ENCODE measurements at places on chromosomes 16 and 17.
A peak's percentile ranks its signal among the peaks of the same experiment; 100 is the strongest.

GRCh38 chr17:65028545-65028843 lies 28.0 kb downstream of the GNA13 start:
- no peak for DNase-seq

GRCh38 chr16:17529982-17530760 lies 59.4 kb upstream of the XYLT1 start:
- DNase-seq = peak; percentile 68

- no peak for DNase-seq
These were observed 1.1 kb upstream of the P2RX5 start for GRCh38 chr17:3697103-3697476.

GRCh38 chr17:29844339-29845048 lies 85.5 kb downstream of the SSH2 start:
- no peak for DNase-seq

DNA sequence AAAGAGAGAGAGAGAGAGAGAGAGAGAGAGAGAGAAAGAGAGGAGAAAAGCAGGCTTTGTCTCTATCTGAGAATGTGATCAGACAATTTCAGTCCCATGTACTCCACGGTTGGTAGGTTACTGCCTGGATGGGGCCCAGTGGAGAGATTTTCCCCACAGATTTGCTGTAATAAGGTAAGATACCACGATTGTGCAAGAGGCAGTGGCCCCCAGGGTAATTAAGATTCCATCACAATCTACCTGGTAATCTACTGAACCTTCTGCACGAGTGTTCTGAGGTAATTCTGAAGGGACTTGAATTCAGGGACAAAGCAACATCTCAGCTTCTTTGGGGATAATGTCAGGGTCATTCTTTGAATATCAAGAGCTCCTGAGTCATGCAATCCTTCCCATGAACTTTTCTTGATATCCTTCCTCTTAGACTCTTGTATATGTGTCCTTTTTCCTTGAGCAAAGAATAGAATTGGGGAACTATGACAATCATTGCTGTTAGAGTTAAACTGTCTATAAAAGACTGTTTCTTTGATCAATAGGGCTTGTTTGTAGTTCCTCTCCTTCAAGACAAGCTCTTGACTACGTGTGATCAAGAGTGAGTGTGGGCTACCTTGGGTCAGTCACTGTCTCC lies 306.6 kb downstream of the MAF start:
- DNase-seq = no peak

GRCh38 chr16:68399456-68399855 lies 48.9 kb downstream of the SMPD3 start:
- DNase-seq = no peak

- DNase-seq = no peak
These were observed 35.2 kb upstream of the SDK2 start for GRCh38 chr17:73679476-73679875.

- no peak for DNase-seq
These were observed 248.0 kb upstream of the GSE1 start for GRCh38 chr16:85365120-85365519.

DNA sequence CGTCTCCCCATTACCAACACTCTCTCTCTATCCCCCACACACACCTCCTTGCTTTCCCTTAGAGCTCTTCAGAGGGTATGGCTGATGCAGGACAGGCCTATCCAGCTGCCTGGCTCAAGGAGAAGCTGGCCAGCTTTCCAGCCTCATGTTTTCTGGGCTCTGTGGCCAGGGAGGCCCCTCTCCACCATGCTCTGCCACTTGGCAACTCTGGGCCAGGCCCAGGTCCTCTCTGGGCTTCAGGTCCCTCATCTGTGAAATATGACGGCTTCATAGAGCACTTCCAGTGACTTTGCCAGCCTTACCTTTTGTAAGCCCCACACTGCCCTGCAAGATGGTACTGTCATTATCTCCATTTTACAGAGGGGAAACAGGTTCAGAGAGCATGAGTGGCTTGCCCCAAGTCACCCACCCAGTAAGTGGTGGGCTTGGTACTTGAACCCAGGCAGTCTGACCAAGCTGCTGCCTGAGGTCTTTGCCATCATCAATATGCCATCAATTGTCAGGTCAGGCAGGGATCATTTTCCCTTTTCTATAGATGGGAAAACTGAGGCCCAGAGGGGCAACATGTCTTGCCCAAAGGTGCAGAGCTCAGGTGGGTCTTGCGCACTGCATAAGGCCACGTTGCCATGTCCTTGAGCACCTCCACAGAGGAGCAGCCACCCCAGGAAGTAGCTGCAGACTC lies 548 bp upstream of the ADGRG5 start:
- no peak for DNase-seq

DNA sequence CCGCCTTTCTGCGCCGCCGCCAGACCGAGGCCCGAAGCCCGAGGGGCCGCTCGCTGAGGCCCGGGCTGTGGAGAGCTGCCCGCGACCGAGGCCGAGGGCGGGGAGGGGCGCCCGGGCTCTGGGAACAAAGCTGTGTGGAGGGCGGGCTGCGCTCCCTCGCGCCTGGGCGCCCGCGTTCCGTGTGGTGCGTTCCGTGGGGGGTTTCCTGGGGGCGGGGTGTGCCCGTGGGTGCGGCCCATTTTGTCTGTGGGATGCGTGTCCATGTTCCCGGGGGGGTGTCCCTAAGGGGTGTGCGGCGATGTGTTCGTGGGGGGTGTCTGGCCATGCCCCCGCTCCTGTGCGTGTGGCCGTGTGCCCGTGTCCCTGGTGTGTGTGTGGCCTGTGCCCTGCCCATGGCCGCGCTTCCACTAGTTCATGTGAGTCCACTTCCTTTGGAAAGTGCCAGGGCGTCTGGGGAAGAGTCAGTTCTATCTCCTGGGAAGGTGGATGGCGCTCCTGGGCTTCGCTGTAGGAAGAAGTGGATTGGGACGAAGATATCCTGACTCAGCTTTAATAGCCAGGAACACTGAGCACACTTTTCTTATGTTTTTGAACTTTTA lies 520 bp downstream of the JPT2 start:
- DNase-seq = no peak

- no peak for DNase-seq
These were observed 24.2 kb upstream of the HAP1 start for GRCh38 chr17:41758601-41759000.

DNA sequence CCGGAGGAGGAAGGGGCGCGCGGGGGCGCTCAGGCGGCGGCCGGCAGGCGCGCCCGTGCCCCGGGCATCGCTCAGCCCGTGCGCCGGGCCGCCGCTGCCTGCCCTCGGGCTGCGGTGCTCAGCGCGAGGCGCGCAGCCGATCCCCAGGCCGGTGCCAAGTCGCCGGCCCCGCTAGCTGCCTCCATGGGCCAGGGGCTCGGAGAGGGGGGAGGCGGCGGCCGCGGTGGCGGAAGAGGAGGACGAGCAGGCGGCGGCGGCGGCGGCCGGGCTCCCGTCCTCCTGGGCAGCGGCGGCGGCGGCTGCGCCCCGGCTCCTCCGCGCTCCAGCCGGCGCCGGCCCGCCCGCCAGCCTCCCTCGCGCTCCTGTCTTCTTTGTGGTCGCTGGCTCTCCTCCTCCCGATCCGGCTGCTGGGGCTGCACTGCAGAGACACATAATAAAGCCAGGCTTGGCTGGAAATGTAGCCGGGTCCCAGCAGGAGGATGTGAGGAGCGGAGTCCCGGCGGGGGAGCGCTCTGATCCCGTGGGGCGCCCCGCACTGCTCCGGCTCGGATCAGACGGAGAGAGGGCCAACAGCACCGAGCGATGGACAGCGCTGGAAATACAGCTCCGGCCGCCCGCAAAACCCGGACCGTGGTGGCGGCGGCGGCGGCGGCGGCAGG lies 889 bp upstream of the ZNF423 start:
- peak; percentile 81 for DNase-seq

DNA sequence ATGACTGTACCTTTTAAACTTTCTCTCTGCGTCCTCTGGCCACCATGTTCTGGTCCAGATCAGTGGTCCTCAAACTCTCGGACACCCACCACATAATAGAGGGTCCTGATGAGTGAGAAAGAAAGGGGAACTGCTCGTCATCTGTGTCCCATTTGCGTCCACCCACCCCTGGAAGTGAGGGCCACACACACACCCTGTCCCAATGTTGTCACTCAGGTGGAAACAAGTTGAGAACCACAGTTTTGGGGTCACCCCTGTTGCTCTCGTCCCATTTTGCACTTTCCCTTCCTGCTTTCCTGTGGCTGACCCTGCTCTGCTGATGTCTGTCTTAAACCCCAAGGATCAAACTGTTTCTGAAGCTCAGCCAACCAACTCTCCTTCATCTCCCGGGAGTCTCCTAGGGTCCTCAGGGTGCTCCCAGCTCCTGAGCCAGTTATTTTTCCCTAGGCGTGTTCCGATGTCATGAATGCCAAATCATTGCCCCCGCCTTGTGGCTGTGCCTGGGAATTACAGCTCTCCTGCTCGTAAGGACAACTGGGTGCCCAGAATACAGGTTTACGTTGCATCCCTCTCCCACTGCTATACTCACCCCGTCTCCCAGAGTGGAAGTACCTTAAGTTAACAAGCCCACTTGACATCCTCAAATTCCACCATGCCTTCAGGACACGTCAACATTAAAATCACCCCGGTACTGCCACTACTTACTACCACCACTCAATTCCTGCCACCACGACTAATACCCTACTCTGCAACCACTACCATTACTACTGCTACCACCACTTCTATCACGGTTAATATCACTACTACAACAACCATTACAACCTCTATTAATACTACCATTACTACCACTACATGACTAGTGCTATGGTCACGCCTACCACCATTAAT lies 26.0 kb upstream of the HNF1B start:
- DNase-seq = no peak

DNA sequence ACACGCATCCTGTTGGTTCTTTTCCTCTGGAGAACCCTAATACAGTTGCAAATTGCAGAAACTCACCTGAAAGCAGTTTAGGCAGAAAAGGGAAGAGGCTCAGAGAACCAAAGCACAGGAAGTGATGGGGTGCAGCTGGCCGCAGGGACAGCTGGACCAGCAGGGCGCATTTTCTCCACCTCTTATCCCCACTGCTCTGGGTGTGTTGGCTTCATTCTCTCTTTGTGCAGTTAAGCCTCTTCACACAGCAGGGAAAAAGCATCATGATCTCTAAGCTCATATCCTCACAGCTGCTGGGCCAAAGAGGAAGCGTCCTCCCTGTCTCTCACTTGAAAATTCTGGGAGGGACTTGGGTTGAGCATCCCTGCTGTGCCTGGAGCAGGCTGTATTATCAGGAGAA lies 20.0 kb upstream of the LRRC75A start:
- no peak for DNase-seq

- DNase-seq = no peak
These were observed 34.5 kb downstream of the NACA2 start for GRCh38 chr17:61556224-61557188.

DNA sequence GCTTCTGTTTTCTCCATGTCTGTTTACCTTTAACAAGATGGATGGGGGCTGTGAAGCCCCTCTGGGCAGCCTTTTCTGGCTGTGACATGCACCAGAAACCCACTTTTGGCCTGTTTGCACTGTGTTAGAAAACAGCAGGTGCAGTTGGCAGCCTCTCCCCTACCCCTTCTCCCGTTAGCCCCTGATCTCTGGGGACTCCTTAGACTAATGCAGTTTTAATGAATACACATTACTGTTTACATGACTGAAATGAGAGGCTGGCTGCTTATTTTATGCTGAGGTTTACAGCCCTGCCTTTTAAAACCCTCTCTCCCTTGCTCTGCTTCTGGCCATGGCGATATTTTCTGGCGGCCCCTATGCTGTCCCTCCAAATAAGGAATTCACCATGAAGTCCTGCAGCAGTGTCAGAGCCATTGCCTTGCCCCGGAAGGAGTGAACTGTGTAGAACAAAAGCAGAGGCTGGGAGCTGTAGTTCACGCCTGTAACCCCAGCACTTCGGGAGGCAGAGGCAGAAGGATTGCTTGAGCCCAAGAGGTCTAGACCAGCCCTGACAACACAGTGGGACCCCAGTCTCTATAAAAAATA lies 79.3 kb downstream of the PRKCB start:
- no peak for DNase-seq

- DNase-seq = peak; percentile 86
These were observed 2.0 kb downstream of the CBX4 start for GRCh38 chr17:79836972-79837887.

DNA sequence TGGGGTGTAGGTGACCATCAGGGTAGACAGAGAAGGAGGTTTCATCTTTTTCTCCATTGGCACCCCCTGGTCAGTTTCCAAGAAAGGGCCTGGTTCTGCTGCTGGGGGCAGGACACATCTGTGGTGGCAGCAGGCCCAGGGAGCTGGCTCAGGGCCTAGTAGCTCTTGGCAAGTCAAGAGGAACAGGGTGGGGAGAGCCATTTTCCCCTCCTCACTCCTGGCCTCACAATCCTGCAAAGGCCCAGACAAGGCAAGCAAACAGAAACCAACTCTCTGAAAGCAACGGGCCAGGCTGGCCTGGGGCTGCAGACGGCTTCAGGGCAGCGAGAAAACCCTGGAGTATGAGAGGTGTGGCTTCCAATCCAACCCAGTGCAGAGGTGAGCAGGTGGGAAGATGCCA lies 192.9 kb upstream of the DYNLRB2 start:
- DNase-seq = no peak

GRCh38 chr16:76653390-76654026 lies 376.3 kb downstream of the CNTNAP4 start:
- DNase-seq = peak; percentile 33

GRCh38 chr16:67425061-67425460 lies 5.9 kb upstream of the HSD11B2 start:
- no peak for DNase-seq

DNA sequence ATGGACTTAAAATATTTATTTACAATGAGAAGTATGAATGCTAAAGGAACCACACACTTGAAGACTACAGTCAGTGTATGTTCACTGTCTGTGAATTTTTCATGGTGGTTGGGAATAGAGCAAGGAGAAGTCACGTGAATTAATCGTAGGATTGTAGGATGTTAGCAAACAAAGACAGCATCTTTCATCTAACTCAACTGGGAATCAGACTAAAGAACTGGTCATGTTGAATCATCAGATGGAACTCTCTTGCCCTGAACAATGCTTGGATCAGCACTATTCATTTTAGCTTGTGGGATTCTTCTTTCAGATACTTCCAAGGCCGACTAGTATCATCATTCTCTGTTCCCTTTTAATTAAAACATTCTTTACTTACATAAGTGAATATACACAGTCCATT lies 18.1 kb downstream of the KCNJ2 start:
- no peak for DNase-seq
